AG10803 (cell line): ENCODE measurements at places on chromosomes 3 and 15.

- DNase-seq, result no peak
Measured at GRCh38 chr3:105158286-105158685, 208.4 kb upstream of the ALCAM start.

GRCh38 chr15:25691544-25692430 is 171.3 kb downstream of the ATP10A start:
- peak; percentile 32 for DNase-seq

DNA sequence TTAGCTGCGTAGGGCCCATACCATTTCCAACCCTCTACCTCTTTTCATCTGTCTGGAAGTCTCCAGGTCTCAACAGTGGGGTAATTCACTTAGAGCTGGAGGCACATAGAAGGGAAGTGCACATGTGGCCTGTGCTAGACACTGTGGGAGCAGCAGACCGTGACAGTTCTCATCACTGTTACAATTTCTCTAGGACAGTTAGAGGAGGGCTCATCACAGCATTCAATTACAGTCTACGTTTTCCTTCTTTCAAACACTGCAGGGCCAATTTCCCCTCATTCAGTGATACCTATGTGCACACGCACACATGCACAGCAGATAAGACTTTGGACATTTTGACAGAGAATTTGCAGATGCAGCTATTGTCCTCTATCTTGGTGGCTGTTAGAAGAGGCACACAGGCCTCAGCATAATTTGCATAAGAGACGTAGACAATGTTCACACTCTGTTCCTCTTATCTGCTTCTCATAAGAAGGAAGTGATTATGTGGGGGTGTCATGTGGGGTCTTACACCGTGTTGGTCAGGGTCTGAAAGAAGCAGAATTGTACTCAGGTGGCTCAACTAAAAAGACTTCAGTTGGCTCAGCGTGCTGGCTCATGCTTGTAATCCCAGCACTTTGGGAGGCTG is 12.6 kb upstream of the HRG start:
- no peak for DNase-seq

- DNase-seq, result no peak
Measured at GRCh38 chr3:147383617-147384016, 22.7 kb downstream of the ZIC4 start.

- DNase-seq, result peak; percentile 6
Measured at GRCh38 chr3:40211579-40211978, 97.9 kb upstream of the EIF1B start.
